Activated CD4-positive, alpha-beta T cell treated with anti-CD3 and anti-CD28 coated beads, Interleukin-2, amount 50 U/mL, for 16 hours (primary cell): ENCODE measurements at places on chromosomes 2 and 18.

- DNase-seq: no peak
Observed at GRCh38 chr2:130729322-130730299, 741 bp downstream of the GPR148 start.

DNA sequence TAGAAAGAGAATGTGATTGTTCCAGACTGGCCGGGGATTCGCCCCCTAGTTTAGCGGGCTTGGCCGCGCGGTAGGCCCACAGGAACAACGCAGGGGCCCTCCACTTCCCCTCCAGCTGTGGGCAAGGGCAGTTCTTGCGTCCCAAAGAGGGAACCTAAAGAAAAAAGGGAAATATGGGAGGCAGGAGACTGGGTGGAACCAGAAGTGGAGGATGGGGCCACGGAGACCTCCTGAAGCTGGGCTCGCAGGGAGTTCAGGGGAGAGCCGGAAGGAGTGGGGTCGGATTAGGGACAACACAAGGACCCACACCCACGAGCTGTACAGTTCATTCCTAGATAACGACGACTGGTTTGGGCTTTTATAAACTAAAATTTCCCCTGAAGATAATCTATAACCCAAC lies 18.2 kb downstream of the GNLY start:
- DNase-seq: no peak

- DNase-seq: no peak
Observed at GRCh38 chr2:122683018-122683417, 927.6 kb downstream of the TSN start.

DNA sequence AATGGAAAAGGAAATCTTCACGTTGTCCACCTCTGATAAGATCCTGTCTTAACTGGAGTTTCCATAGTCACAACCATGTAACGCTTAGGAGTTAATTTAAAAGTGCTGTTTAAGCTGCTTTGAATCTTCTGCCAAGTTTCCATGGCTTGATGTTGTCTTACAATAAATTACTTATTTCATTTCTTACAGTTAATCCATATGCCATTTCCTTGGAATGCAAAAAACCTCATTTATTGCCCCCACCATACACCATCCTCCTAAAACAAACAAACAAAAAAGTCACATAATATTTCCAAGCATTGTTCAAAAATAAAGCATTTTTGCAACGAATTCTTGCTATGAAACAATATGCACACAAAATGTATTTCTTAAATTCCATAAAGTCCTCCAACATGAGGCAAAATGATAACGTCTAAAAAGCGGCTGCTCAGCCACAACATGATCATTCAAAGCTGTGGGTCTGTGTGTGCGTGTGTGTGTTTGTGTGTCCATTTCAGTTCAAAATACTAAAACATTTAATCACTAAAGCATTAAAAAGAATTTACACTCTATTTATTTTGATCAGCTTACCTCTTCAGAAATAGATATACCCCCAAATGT lies 46.8 kb upstream of the PXDN start:
- no peak for DNase-seq

- DNase-seq: no peak
Observed at GRCh38 chr2:182639971-182640370, 76.1 kb upstream of the DNAJC10 start.

- no peak for DNase-seq
Observed at GRCh38 chr2:230684270-230685168, 28.1 kb upstream of the CAB39 start.

DNA sequence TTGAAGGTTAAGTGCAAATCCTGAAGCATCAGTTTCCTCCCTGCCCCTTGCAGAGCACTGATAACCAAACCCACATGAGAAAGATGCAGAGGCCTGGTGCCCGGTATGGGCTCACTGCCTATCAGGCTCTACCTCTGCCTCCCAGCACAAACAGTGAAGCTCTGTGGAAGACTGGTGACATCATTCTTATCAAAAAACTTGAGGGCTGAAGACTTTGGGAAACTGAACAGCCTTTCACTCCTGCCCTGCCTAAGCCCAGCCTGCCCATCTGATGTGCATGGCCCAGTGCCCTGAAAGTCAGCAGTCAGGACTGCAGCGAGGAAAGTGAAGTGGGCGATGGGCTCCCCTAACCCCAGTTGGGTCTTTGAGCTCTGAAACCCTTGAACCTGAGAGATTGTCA lies 174.8 kb upstream of the ARL4C start:
- no peak for DNase-seq

DNA sequence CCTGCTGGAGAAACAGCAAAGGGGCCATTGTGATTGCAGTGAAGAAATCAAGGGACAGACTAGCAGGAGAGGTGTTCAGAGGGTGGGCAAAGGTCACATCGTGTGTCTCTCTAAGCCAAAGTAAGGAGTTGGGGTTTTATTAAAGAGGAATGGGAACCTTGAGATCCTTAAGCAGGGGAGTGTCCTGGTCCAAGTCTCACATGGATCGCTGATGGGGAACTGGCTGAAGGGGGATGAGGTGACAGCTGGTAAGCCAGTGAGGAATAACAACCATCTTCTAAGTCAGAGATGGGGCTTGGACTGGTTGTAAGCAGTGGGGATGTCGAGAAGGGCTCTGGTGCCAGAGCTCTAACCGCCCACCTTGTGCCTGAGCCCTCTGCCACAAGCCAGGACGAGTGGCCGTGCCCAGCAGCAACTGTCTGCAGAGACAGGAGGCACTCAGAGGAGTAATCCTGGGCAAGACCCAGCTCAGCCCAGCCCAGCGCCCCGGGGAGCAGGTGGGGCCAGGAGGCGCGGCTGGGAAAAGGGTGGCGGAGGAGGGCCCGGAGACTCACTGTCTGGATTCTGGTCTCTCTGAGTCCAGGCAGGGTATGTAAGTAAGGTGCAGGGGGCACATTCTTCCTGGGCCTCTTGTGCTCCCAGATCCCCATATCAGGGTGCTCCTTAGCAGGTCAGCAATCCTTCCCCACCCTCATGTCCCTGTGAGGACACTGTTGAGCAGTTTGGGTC lies 13.7 kb downstream of the WNT10A start:
- DNase-seq: no peak

DNA sequence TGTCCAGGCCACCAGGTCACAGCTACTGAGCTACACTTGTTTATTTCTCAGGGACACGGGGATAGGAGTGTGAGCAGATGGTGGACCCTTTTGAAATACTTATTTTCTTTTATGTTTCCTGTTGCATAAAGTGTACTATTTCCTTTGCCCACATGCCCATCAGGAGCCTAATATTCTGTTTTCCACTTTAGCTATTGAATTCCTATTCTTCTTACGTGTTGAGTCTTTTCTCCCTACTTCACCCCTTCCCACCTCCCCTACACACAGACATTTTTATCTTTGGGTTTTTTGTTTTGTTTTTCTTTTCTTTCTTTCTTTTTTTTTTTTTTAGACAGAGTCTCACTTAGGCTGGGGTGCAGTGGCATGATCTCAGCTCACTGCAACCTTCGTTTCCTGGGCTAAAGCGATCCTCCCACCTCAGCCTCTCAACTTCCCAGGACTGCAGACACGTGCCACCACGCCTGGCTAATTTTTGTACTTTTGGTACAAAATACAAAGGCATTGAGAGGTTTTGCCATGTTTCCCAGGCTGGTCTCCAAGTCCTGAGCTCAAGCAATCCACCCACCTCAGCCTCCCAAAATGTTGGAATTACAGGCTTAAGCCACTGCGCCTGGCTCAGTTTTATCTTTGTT lies 5.2 kb upstream of the GPR55 start:
- no peak for DNase-seq

GRCh38 chr2:112958428-112959108 lies 19.2 kb upstream of the IL36G start:
- DNase-seq: peak; percentile 62

GRCh38 chr2:231169488-231169887 lies 28.9 kb upstream of the ARMC9 start:
- no peak for DNase-seq

DNA sequence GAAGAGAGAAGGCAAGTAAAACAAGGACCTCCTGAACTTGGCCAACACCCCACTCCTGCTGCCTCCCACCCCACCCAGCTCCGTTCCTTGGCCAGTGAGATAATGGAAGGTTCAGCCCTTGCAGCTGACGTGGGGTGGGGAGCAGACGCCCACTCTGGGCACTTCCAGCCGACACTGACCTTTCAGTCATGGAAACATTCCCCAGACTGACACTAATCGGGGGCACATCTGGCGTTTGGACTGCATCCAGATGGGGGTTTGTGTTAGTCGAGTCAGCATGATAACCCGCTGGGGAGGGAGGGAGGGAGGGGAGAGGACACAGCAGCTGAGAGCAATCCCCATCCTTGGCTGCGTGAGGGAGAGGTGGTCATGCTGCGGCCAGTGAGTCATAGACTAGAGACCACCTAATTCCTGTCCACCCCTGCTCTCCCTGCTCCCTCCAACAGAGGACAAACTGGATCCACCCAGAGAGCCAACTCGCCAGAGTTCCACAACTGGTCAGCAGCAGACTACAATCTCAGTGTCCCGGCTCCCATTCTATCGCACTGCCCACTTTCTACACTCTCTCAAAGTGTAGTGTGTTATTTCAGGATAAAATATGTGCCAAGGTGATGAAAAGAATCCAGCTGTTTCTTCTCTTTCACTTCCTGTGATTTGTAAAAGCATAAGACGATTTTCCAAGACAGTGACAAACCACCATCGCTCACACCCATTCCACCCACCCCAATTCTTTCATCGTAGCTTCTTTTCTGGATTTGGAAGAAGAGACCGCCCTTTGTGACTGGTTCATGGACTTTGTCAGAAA lies 115.4 kb upstream of the PKDCC start:
- no peak for DNase-seq

DNA sequence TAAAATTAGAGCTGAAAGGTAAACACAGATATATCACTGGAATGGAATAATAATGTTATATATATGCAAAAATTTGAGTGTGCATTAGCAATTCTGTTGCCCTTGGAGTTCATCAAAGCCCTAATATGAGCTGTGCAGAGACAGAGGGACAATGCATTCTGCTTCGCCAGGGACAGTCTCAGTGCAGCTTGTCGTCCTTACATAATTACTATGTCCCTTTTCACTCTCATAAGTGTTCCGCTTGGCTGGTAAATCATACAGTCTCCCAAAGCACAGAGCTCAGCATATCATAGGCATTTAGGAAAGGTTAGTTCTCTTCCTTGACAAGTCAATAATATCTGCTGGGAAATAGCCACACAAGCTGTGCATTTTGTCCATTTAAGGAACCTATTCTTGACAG lies 30.7 kb downstream of the MAPK4 start:
- DNase-seq: no peak

DNA sequence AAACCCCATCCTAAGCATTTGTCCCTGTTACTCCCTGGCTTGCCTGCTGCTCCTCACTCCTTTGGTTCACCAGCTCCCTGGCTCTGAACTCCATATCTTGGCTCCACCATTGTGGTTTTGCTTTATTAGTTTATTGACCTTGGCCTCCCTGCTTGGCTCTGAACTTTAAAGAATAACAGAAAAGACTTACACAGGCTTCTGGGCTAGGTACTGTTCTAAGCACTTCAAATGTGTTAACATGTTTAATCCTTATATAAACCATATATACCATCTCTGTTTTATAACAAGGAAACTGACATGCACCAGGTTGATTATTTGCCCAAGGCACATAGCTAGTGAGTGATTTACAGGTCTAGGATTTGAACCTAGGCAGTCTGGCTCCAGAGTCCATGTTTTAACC lies 149.7 kb upstream of the CAPN13 start:
- no peak for DNase-seq

GRCh38 chr2:64337314-64337713 lies 116.6 kb upstream of the LGALSL start:
- DNase-seq: no peak

- DNase-seq: no peak
Observed at GRCh38 chr18:39311111-39311712, 1745.6 kb upstream of the CELF4 start.

DNA sequence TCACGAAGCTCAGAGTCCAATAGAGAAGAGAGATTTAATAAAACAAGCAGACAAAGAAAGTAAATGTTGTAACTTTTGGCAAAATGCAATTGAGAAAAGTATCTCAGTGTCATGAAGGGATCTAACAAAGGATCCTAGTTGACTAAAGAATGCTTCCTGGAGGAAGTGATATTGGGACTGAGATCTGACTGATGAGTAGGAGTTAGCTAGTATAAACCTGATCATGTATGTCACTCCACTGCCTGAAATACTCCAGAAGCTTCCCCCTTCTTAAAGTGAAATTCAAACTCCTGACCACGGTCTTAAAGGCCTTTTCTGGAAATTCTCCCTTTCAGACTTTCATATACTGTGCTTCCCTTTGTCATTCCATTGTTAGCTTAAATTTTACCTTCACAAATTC lies 1102.4 kb upstream of the ZEB2 start:
- DNase-seq: no peak

- no peak for DNase-seq
Observed at GRCh38 chr2:105794926-105795574, 50.3 kb downstream of the NCK2 start.

DNA sequence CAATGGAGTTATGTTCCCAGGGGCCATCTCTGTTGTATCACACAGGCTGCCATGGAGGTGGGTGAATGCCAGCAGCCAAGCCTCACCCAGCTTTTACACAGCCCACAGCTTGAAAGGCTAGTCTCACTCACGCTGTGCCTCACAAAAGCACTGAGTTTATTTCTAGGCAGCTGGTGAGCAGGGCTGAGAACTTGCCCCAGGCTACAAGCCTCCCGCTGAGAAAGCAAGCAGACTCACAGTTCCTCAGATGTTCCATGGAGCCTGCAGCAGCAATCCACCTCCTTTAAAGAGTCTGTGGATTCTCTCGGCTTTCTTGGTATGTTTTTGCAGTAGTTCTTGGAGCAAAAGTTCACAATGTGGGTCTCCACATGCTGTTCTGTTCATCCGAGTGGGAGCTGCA lies 40.9 kb upstream of the ALKAL2 start:
- no peak for DNase-seq

DNA sequence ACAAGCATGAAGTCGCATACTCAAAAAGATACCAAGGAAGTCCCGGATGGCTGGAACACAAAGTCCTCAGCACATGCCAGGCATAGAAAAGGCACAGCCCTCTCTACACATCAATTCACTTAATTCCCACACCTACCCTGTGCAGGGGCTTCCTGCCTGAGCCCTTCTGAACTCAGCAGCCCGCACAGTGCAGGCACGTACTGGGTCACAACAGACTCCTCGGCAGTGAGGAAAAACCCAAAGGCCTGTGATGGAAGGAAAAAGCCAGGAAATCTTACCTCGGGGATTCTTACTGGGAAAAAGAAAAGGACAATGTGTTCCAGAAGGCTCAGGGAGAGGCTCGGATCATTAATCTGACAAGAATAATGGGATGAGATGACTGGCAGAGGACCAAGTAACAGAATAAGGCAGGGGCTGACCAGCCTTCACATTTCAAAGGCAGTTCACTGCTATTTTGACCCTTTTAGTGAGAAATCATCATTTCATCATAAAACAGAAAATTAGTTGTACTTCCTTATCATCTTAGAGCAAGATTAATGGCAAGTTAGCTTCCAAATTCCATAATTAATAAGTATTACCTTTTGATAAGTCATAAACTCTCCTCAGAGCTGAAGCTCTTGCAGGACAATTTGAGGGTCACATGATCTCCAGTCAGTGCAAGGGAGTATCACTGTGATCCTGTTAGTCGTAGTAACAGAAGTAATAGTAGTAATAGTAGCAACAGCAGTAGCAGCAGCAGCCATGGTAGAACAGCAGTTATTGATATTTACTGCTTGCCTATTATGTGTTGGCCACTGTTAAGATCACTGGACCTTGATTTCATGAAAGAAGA lies 87.4 kb downstream of the STK39 start:
- no peak for DNase-seq
